ENCODE measurements at places on chromosomes 6 and 20. TPM values are rescaled to one million over a fixed set of nuclear protein-coding genes. Genes with fewer than 3 reads are reported as not detected.

Gene ELOVL4
- 0.70 TPM for total RNA-seq

Gene DEFB124
- not detected for total RNA-seq

Gene FOXC1
- 1.8 TPM for total RNA-seq

Gene CST11
- not detected for total RNA-seq

Gene MRAP2
- total RNA-seq: 1.2 TPM

Gene MCHR2
- not detected for total RNA-seq

Gene CFB
- total RNA-seq: 131 TPM

Gene TREM2
- 16.2 TPM for total RNA-seq

Gene TGM3
- total RNA-seq: not detected

Gene C6orf52
- total RNA-seq: 0.58 TPM

Gene TTBK1
- 0.08 TPM for total RNA-seq

Gene PRSS35
- 0.86 TPM for total RNA-seq

Gene UBE2V1
- total RNA-seq: 74.6 TPM

Gene NOX3
- total RNA-seq: not detected

Gene PGC
- total RNA-seq: 175 TPM

Gene ZSCAN23
- total RNA-seq: 1.2 TPM
